NCI-H1417 treated with DMSO at 0.1 percent for 48 hours (cell line): ENCODE measurements at places on chromosomes 12 and 14.

- no peak for DNase-seq
Observed at GRCh38 chr12:57611108-57611826, at the start of gene ARHGEF25. TSS of gene ARHGEF25 (plus strand) at chr12:57611435. CDS start at chr12:57611895, 460 bp downstream.

DNA sequence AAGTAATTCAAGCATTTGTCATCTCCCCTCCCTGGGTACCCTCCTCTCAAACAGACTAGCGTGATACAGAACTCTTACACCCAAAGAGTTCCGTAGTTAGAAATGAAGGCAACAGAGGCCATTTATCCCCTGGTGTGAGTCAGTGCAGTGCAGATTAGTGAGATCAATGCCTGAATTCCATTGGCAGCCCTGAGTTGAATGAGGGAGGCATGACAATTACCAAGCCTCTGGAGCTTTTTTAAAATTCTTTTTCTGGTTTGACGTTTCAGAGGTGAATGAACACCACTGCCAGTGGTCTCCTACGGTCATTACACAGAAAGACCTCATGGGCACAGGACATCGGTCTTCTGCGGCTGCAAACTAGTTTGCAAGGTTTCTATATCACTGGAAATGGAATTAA is 94.4 kb downstream of the PRIMA1 start:
- DNase-seq = no peak

DNA sequence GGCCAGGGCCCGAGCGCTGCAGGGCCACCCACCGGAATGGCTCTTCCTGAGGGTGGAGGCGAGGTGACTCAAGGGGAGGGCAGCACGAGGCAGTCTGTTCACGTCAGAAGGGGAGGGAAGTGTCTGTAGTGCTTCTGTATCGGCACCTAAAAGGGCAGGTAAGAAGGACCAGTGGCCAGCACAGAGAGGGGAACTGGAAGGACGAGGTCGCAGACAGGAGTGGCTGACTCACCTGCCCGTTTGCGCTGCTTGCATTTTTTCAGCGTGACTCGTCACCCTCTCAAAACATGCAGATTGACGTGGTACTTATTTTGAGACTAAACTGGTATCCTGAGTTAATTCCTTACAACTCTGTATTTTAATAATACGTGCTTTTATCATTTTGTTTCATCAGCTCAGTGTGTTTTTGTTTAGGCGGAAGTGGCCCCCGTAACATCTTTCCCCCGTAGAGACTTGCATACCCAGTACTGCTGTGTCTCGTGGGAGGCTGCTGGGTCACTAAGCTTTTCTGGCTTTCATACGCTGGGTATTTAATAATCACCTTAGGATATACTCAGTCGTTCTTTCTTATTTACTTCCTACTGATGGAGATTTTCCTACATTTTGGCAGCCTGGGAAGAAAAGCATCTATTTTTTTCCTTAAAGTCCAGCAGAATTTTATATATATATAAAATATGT is 26.4 kb downstream of the SFSWAP start:
- no peak for DNase-seq

GRCh38 chr12:46160101-46160980 is 108.5 kb downstream of the SLC38A1 start:
- peak; percentile 41 for DNase-seq

DNA sequence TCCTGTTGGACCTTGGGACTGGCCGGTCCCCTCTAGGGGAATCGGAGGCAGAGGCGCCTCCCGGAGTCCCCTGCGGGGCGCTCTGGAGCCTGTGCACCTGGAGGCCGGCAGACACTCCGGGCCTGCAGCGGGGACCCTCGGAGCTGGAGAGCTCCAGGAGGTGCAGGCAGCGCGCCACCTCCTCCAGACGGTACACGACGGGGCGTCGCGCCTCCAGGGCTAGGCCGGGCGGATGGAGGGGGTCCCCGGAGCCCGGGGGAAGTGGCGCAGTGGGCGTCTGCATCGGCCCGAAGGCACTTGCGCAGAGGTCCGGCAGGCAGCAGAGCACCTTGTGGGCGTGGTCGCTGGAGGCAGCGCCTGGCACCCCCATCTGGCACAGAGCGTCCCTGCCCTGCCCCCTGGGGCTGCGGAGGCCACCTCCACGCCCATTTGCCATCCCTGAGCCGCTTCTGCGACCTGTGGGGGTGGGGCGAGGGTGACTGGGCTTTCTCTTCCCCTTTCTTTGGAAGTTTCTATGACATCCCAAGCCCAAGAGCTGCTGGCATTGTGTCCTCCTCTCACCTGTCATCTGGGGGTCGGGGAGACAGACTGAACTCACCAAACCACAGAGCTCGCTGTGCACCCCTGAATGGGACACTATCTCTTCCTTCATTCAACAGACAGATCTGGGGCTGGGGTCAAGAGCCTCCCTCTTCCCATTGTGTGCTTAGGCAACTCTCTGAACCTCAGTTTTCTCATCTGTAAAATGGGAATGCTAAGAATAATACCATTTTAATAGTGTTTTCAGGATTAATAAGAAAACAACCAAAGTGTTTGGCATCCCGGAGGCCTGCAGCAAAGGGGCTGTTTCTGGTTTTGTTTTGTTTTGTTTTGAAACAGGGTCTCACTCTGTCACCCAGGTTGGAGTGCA is 37.5 kb upstream of the CORO1C start:
- DNase-seq = no peak
